ENCODE measurements at places on chromosomes 6 and 20.

GRCh38 chr20:8156235-8157079, 24.4 kb downstream of the PLCB1 start:
- peak; percentile 38 for DNase-seq

DNA sequence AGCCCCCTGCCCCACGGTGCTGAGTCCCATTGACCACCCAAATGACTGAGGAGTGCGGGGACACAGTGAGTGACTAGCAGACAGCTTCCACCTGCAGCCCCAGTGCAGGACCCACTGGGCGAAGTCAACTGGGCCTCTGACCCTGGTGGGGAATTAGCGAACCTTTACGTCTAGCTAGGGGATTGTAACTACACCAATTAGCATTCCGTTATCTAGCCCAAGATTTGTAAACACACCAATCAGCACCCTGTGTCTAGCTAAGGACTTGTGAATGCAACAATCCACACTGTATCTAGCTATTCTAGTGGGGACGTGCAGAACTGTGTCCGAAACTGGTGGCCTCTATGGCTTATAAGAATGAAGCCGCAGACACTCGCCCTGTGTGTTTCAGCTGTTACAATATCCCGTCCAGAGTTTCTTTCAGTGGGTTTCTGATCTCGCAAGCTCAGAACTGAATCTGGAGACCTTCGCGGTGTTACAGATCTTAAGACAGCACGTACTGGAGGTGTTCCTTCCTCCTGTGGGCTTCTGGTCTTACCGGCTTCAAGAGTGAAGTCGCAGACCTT, 21.1 kb upstream of the GMPR start:
- no peak for DNase-seq

- peak; percentile 68 for DNase-seq
These were observed 108.4 kb upstream of the SIM1 start for GRCh38 chr6:100573166-100573565.

DNA sequence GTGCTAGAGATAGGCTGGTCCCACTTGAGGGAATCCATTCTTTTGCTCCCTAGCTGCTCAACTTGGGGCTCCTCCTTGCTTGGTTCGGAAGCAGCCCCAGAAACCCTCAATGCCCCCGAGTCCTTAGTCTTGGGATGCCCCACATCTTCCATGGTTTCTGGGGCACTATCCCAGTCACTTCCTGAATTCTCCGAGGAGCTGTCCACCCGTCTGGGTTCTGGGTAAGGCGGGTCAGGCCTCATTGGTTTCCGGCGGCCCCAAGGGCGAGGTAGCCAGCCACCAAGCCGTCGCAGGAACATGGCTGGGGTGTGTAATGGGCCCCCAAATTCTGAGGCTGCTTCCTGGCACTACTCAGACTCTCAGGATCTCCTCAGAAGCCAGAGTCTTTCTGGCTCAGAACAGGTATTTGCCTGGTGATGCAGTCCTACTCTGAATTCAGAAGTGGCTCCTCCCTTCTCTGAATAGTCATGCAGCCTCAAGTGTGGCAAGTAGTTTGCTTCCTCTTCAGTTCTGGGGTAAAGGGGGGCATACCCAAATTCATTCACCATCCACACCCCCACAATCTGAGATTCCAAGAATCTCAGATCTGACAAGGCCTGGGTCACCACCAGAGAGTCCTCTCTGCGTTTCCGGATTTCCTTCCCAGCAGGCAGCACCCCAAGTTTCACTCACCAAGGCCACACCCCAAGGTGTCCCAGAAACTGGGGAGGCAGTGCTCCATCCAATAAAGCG, 763 bp downstream of the C6orf47 start:
- DNase-seq = peak; percentile 18

- DNase-seq = peak; percentile 75
These were observed 83.6 kb downstream of the LCA5 start for GRCh38 chr6:79453558-79454042.

DNA sequence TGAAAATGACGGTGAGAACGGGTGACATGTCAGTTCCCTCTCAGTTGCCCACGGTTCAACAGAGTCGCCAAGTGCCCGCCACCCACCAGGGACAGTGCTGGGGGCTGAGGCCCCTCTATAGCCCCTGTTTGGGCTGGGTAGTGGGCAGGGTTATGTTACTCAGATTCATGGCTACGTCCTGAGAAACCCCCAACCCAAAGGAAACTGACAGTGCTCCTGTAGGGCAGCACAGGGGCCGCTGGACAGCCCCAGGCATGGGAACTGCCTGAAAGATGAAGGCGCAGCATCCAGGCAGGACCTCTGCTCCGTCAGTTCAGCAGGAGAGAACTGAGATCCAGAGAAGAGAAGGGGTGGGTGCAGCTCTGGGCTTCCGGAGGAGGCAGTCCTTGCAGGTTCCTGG, 118.9 kb upstream of the PMEPA1 start:
- DNase-seq = no peak

- no peak for DNase-seq
These were observed 371.1 kb upstream of the POU3F2 start for GRCh38 chr6:98463038-98464000.

GRCh38 chr6:7546896-7547295, 5.4 kb downstream of the DSP start:
- DNase-seq = no peak

GRCh38 chr6:132060591-132060990, 109.4 kb upstream of the CCN2 start:
- peak; percentile 65 for DNase-seq

DNA sequence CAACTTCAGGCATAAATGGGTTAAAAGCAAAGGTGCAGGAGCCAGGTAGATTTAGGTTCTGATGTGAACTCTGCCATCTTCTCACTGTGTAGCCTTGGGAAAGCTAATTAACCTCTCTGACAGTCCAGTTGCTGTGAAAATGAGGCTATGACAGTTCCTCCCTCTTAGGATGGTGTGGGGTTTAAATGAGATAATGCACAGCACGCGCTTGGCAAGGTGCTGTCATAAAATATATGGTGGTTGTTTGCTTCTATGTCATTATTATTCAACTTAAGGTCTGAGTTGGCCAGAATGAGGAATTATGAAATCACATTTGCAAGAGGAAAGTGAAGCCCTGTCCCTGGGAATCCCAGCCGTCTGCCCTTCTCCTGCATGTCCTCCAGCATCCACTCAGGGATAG, 15.5 kb upstream of the BCAS1 start:
- no peak for DNase-seq

- peak; percentile 83 for DNase-seq
These were observed 69.8 kb upstream of the TINAG start for GRCh38 chr6:54238396-54238795.

- DNase-seq = no peak
These were observed 772.1 kb upstream of the FLRT3 start for GRCh38 chr20:15109494-15109893.

GRCh38 chr6:112752305-112752704, 405.2 kb downstream of the RFPL4B start:
- DNase-seq = no peak

- no peak for DNase-seq
These were observed 586.6 kb downstream of the KIF16B start for GRCh38 chr20:15986690-15987089.

GRCh38 chr20:63350597-63351325, 10.4 kb downstream of the CHRNA4 start:
- no peak for DNase-seq

DNA sequence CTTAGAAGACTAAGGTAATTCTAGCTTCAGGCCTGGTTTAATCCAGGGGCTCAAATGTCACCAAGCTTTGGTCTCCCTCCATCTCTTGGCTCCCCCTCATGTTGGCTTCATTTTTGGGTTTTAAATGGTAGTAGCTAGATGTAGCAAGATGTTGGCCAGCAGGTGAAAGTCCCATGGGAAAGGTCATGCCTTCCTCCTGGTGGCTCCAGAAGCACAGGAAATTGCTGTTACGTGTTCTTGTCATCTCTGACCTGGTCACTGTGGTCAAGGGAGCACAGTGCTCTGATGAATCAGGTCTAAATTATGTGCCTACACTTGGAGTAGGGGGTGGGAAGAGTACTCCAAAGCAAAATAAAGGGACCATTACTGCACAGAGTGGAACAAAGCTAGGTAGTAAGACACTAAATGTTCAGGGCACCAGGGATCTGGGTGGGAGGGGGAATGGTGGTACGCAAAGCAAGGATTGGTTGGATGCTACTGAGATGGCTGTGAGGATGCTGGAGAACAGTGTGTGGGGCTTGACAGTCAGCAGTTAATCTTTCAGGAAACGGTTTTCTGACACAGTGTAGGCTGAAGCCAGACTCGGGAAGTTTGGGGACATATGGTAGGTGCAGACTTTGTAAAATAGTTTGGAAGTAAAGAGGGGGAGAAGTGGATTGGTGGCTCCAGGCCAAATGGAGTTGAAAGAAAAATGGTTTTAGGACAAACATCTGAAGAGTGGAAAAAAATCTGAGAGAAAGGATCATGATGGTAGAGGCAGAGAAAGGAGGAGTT, 30.1 kb downstream of the CDS2 start:
- DNase-seq = peak; percentile 48

- DNase-seq = no peak
These were observed 12.8 kb downstream of the MAS1L start for GRCh38 chr6:29474996-29475395.

GRCh38 chr20:37207171-37207570, 27.8 kb upstream of the MROH8 start:
- no peak for DNase-seq

DNA sequence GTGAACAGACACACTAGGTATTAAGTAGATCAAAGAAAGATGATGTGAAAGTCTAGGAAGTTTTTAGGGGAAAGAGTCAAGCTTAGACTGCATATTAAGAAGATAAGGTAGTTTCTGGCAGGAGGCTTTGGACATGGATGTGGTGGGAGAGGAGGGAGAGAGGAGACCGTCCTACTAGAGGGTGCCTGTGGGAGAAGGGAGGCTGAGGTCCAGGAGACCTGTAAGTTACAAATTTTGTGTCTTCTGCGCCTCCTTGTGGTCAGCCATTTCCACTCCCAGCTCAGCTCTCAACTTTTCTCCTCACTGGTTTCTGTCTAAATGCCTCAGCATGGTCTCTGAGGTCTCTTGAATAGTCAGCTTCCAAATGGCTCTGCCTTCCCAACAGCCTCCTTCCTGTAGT, 193.5 kb downstream of the UNC5CL start:
- DNase-seq = peak; percentile 59

GRCh38 chr6:157516319-157517026, 135.5 kb downstream of the ZDHHC14 start:
- no peak for DNase-seq

DNA sequence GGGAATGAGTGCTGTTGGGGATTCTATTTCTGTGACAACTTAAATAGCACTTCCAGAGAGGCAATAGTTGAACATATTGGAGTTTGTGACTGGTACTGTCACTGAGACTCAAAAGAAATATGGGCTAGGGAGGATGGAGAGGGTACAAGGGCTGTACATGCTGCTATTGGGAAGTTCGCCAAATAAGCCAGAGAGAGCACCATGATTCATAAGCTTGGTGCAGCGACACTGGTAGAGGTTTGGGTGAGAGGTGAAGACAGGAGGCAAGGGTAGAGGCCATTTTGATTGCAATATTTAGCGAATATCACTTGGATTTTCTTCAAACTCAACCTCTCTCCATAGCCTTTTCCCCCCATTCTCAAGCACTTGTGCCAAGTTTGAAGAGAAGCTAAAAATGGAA, 214.3 kb downstream of the OGFRL1 start:
- no peak for DNase-seq

GRCh38 chr6:142773859-142774648, 170.9 kb downstream of the HIVEP2 start:
- no peak for DNase-seq

GRCh38 chr20:5195655-5196054, 68.8 kb downstream of the CDS2 start:
- no peak for DNase-seq

DNA sequence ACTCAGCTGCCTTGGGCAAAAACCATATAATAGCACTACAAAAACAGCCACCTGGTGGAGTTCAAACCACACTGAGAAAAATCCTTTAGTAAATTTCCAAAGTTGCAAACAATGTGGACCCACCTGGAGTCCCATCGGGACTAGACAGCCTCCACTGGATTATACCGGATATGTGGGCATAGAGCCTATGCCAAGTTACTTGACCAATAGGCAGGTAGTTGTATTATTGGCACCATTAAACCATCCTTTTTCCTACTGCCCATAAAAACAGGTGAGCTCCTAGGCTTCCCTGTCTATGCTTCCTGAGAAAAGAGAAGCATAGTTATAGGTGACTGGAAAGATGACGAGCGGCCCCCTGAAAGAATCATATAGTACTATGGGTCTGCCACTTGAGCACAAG, 51.7 kb upstream of the ADGRF4 start:
- no peak for DNase-seq

DNA sequence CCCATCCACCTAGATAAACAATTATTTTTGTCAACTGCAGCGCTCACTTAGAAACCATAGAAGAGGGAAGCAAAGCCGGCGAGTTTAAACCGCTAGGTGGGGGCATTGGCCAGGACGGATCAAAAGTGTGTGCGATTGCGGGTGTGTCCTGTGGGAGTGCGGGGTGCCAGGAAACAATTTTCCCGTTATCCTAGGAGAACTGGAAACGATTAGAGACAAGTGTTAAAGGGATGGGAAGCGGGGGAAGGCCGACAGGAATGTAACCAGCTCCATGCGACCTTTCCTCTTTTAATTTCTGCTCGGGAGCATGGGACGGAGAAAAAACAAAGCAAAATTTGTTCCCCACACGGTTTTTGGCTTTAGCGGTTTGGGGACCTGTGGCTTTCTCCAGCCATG, 2.8 kb upstream of the HTR1B start:
- DNase-seq = peak; percentile 78

DNA sequence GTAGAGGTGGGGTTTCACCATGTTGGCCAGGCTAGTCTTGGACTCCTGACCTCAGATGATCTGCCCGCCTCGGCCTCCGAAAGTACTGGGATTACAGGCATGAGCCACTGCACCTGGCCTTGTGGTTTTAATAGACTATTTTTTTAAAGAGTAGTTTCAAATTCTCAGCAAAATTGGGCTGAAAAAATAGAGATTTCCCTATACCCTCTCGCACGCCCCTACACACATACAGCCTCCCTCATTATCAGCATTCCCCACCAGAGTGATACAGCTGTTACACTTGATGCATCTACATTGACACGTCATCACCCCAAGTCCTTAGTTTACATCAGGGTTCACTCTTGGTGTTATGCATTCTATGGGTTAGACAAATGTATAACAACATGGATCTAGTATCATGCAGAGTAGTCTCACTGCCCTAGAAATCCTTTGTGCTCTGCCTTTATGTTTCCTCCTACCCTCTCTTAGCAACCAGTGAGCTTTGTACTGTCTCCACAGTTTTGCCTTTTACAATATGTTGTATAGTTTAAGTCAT, 103.6 kb downstream of the CDYL start:
- no peak for DNase-seq

DNA sequence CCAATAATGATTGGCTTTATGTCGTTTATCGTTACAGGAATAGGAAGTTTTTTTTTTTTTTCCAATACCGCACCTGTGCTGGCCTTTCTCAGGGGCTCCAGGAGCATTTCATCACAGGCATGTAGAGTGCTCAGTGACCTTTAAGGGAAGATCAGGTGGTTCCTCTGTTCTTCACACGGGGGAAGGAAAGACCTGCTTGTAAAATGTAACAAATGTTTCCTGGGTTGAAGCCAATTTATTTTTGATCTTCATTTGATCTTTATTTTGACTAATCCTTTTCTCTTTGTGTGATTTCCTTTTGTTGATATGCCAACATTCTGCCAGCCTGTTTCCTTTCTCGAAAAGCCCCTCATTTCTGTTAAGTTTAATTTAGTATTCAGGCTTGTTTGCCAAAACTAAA, 61.9 kb upstream of the HBS1L start:
- DNase-seq = no peak
